ENCODE measurements at places on chromosomes 1 and 21. TPM values are rescaled to one million over a fixed set of nuclear protein-coding genes. Genes with fewer than 3 reads are reported as not detected.

C1orf167 gene
- total RNA-seq = not detected

GRCh38 chr1:15331734-15332133, 78.0 kb upstream of the EFHD2 start:
- DNase-seq = no peak

GRCh38 chr1:232593717-232594502, 36.0 kb downstream of the SIPA1L2 start:
- DNase-seq = no peak

- no peak for DNase-seq
These were observed 9.3 kb downstream of the GLIS1 start for GRCh38 chr1:53729456-53730223.

DNA sequence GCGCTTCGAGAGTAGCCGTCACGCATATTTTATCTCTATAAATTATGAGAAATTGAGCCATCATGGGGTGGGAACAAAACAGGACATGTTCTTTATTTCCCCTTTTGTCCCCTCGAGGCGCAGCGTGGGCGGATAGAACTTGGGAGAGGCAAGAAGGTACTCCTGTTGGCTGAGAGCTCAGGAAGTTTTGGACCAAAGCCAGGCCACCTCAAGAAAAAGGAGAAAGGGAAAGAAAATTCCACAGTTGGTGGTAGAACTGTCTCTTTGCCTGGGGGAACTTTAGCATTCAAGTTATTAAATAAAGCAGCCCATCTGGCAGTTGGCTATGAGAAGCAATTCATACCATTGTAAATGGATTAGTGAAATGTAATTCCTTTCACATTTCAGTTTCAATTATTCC, 76.4 kb upstream of the DSCAM start:
- DNase-seq = no peak

DNA sequence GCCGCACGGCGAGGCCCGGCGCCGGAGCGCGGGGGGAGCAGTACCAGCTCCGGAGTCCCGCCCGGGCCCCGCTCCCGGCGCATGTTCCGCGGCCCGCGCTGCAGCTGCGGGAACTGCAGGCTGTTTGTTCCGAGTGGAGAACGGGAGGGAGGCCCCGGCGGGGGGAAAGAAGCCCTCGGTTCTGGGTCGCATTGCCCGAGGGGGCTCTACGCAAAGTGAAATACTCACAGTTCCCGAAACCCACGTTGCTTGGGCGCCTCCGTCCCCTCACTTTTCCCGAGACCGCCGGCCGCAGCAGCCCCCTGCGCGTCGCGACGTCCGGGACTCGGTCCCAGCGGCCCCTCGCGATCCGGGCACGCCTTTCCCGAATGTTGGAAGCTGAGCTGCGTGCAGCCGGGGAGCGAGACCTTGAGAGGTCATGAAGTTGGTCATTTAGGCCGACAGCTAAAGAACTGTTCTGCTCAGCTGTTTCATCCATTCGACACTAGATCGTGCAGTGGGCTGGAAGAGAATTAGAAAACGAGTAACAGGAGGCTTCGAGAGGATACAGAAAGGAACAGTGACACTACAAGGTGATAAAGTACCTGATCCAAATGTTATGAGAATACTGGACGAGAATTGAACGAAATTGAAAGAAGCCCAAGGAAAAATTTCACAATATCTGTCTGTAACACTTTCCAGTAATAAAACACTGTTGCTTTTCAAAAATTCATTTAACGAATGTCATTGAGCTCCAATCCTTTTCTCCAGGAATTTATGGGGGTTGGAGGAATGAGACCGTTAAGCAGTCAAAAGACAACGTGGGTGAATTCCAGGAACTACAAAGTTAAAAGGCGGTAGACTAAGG, 657 bp upstream of the LIN9 start:
- no peak for DNase-seq

- DNase-seq = no peak
These were observed 40.2 kb upstream of the VWA5B1 start for GRCh38 chr1:20250340-20250989.

DNA sequence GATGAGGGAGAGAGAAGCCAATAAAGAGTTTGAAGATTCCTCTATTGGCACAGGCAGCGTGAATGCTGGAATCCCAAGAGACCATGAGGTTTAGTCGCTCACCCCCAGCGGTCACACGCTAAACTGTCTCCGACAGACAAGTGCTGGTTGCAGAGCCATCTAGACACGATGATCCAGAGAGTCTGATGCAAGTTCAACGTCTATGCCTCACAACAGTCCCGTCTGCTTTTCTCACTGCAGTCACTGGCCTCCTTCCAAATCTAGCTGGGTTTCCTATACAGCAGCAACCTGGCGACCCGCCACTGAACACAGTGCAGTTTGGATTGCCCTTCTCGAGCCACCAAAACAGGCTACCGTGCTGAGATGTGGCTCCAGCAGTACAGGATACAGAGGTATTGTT, 98.6 kb upstream of the KRTAP19-8 start:
- DNase-seq = no peak

- no peak for DNase-seq
These were observed 14.4 kb downstream of the KDM4A start for GRCh38 chr1:43664369-43664768.
